ENCODE measurements at places on chromosomes 4 and X.

DNA sequence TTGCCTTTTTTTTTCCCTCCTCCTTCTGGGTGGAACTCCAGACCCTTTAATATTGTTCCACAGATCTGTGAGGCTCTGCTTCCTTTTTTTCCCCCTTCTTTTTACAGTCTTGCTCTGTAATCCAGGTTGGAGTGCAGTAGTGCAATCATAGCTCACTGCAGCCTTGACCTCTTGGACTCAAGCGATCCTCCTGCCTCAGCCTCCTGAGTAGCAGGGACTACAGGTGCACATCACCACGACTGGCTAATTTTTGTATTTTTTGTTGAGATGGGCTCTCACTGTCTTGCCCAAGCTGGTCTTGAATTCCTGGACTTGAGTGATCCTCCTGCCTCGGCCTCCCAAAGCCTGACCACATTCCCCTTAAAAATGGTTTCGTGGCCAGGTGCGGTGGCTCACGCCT lies 26.8 kb downstream of the NSD2 start:
- H3K4me1 ChIP-seq = no peaks in the 10 kb centered on the region
- DNase-seq = no peak
- no peaks in the 10 kb centered on the region for H3K27me3 ChIP-seq

GRCh38 chr4:52977252-52977651 lies 115.1 kb downstream of the RASL11B start:
- H3K27me3 ChIP-seq = no peaks in the 10 kb centered on the region
- H3K4me1 ChIP-seq = no peaks in the 10 kb centered on the region
- no peaks in the 10 kb centered on the region for H3K36me3 ChIP-seq
- no peak for DNase-seq
- no peak overlapping the region for H3K4me3 ChIP-seq
- no peak overlapping the region for H3K27ac ChIP-seq

DNA sequence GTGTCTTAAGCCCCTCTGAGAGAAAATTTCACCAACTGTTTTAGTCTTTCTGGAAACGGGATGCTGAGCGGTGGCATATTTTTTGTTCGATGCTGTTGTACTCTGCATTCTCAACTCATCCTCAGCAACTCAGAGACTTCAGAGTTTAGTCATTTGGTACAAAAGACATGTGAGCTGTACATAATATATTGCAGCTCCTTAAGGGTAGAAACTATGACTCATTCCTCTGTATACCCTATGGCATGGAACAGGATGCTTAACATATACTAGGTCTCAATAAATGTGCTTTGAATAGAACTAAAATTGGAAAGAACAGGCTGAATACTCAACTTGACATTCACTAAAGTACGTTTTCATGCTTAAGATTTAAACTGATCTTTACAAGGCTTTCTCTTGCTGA lies 130.5 kb upstream of the SLITRK2 start:
- no peaks in the 10 kb centered on the region for H3K27me3 ChIP-seq
- H3K4me1 ChIP-seq = no peaks in the 10 kb centered on the region
- no peak for DNase-seq

DNA sequence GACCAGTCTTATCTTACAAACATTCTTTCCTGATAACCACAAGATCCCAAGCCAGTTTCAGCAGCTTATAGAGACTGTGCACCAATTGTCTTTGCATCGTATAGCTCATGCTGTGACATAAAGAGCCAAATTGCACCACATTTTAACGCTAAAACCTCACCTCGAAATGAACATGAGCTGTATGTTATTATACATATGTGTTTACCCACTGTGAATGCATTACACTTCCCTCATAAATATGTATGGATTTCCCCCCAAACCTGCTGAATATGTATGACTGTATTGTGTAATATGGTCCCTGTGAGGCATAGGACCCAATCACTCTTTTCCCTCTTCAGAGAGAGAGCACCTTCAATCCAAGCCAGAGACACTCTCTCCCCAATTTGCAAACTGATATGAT lies 692.4 kb downstream of the NLGN4X start:
- no peak overlapping the region for H3K27ac ChIP-seq
- no peak for DNase-seq
- no peak overlapping the region for H3K4me3 ChIP-seq
- no peaks in the 10 kb centered on the region for H3K27me3 ChIP-seq
- no peaks in the 10 kb centered on the region for H3K36me3 ChIP-seq

GRCh38 chrX:127762663-127763062 lies 289.5 kb downstream of the ACTRT1 start:
- no peaks in the 10 kb centered on the region for H3K27me3 ChIP-seq
- DNase-seq = no peak
- no peaks in the 10 kb centered on the region for H3K36me3 ChIP-seq
- no peak overlapping the region for H3K4me3 ChIP-seq
- no peaks in the 10 kb centered on the region for H3K4me1 ChIP-seq

DNA sequence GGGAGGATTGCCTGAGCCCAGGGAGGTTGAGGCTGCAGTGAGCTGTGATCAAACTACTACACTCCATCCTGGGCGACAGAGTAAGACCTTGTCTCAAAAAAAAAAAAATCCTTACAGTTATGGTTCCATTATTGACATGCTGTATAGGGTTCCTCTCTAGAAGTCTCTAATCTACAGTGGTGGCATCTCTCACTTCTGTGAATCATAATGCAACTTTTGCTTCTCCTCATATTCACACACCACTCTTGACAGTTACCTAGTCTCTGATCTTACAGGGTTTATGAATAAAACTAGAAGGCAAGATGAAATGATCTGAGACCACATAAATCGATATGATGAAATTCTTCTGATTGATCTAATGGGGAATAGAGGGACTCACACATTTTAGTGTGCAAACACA lies 40.6 kb downstream of the DOCK11 start:
- H3K27me3 ChIP-seq = no peaks in the 10 kb centered on the region
- no peaks in the 10 kb centered on the region for H3K4me1 ChIP-seq
- H3K4me3 ChIP-seq = no peak overlapping the region
- no peak for DNase-seq
- H3K27ac ChIP-seq = no peak overlapping the region

DNA sequence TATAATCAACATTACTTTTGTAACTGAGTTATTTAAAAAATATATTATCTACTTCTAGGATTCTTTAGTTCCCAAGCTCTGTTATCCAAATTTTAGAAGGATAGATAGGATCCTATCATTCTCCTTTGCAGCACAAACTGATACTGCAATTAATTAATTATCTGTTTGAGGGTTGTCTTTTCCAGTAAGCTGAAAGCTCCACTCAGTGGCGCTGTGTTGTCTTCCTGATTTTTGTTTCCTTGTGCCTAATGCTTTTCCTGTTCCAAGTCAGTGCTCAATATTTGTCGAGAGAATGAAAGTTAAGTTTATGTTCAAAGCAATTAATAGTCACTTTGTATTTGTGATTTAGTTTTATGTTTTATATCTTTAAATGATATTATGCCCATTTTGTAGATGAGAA lies 107.4 kb upstream of the ANK2 start:
- DNase-seq = no peak
- H3K4me3 ChIP-seq = no peak overlapping the region
- H3K27me3 ChIP-seq = peaks cover 4% of the 10 kb centered on the region
- H3K36me3 ChIP-seq = no peaks in the 10 kb centered on the region
- no peak overlapping the region for H3K27ac ChIP-seq

GRCh38 chr4:54961357-54961975 lies 163.9 kb downstream of the KDR start:
- H3K4me1 ChIP-seq = no peaks in the 10 kb centered on the region
- H3K27ac ChIP-seq = no peak overlapping the region
- no peaks in the 10 kb centered on the region for H3K36me3 ChIP-seq
- H3K27me3 ChIP-seq = no peaks in the 10 kb centered on the region
- no peak for DNase-seq

DNA sequence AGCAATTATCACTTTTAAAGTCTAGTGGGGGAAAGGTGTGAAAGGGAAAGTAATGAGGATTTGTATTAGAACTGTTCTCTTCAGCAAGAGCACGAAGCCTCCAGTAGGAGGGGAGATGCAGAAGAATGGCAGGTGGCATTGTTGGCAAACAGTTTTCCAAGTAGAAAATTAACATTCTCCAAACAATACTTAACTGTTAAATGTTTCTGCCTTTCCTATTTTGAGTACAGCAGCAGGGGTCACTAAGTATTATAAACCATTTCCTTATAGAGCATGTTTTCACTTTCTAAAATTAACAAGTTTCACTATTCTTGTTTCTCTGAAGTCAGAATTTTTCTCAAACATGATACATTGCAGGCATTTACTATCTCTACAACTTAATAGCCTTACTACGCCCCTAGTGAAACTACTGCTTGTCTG lies 58.7 kb downstream of the LEF1 start:
- no peak overlapping the region for H3K4me3 ChIP-seq
- H3K36me3 ChIP-seq = no peaks in the 10 kb centered on the region
- no peaks in the 10 kb centered on the region for H3K4me1 ChIP-seq
- H3K27ac ChIP-seq = no peak overlapping the region
- no peak for DNase-seq

DNA sequence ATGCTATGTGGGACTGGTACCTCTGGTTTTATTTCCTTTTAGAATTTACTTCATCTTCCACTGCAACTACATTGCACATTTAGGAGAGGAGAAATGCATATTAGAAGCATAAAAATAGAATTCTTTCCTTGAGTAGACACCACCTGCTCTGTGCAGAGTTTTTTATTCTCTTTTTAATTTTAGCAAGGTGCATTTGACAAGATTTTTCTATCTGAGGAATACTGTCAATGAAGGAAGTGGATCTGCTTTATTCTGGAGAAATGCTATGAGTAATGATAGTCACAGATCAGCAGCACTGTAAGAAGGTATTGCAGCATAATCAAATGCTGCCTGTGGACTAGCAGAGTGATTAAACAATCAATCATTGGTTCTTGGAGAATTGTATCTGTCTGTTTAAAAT lies 1038.3 kb downstream of the RAPGEF2 start:
- no peak overlapping the region for H3K27ac ChIP-seq
- no peak overlapping the region for H3K4me3 ChIP-seq
- no peaks in the 10 kb centered on the region for H3K4me1 ChIP-seq
- no peak for DNase-seq
- H3K36me3 ChIP-seq = no peaks in the 10 kb centered on the region

DNA sequence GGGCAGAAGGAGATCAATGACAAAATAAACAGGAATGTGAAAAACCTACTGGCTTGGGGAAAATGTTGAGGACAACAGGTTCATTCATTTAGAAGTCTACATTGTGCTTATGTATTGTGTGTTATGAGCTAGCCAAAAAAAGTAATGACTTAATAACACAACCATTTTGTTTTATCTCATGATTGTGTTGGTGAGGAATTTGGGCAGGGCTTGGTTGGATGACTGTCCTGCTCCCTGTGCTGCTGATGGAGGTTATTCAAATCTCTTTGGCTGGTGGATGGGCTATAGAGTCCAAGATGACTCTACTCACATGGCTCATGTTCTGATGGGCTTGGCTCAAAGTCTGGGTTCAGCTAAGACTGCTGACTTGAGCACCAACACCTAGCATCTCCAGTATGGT lies 116.3 kb downstream of the HS3ST1 start:
- H3K27ac ChIP-seq = no peak overlapping the region
- H3K36me3 ChIP-seq = no peaks in the 10 kb centered on the region

GRCh38 chrX:13059637-13060499 lies 15.4 kb upstream of the FAM9C start:
- H3K27ac ChIP-seq = peak overlapping the region; percentile 20
- H3K27me3 ChIP-seq = no peaks in the 10 kb centered on the region
- peak; percentile 67 for DNase-seq
- H3K4me3 ChIP-seq = no peak overlapping the region
- H3K36me3 ChIP-seq = no peaks in the 10 kb centered on the region
- H3K4me1 ChIP-seq = peaks cover 11% of the 10 kb centered on the region

DNA sequence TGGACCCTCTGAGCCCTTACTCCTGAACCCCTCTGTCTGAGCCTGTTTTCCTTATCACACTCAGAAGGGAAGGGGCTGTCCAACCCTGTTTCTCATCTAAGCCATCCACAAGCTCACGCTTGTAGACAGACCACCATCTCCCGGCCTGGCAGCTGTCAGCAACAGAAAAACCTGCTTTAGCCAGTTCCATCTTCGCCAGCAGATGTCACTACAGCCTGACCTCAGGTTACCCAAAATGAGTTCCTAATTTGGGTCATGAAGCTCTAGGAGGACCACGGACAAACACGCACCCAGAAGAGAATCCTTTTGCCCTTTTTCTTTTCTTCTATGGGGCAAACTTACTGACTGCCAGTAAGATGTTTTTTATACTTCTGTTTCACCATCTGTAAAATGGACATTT lies 445.4 kb downstream of the BCOR start:
- H3K4me3 ChIP-seq = no peak overlapping the region
- H3K36me3 ChIP-seq = no peaks in the 10 kb centered on the region
- peaks cover 5% of the 10 kb centered on the region for H3K4me1 ChIP-seq
- no peaks in the 10 kb centered on the region for H3K27me3 ChIP-seq
- no peak overlapping the region for H3K27ac ChIP-seq

- H3K4me3 ChIP-seq = no peak overlapping the region
- H3K27me3 ChIP-seq = no peaks in the 10 kb centered on the region
- DNase-seq = peak; percentile 34
- no peaks in the 10 kb centered on the region for H3K36me3 ChIP-seq
Observed at GRCh38 chr4:54585321-54586000, 72.3 kb upstream of the KIT start.

- no peak for DNase-seq
- H3K27me3 ChIP-seq = no peaks in the 10 kb centered on the region
- no peak overlapping the region for H3K27ac ChIP-seq
- H3K36me3 ChIP-seq = no peaks in the 10 kb centered on the region
- H3K4me1 ChIP-seq = peaks cover 7% of the 10 kb centered on the region
Observed at GRCh38 chrX:153414856-153415510, 3.7 kb downstream of the ZFP92 start.

DNA sequence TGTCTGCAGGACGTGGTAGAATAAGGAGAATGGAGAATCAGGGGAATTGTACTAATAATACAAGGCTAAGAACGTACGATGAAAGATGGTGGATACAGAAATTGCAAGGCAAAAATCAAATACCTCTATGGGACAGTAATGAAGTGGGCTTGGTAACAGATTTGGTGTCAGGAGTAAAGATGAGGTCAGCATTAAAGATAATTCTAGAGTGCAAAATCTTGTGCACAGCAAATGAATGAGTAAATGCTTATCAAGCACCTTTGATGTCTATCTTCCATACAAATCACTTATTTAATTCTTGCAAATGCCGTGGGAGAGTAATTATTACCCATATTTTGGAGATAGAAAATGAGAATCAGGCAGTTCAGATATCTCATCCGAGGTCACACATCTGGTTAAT lies 70.9 kb downstream of the DDX60 start:
- no peak overlapping the region for H3K4me3 ChIP-seq
- no peak for DNase-seq
- H3K4me1 ChIP-seq = no peaks in the 10 kb centered on the region
- peaks cover 27% of the 10 kb centered on the region for H3K36me3 ChIP-seq
- H3K27me3 ChIP-seq = no peaks in the 10 kb centered on the region

DNA sequence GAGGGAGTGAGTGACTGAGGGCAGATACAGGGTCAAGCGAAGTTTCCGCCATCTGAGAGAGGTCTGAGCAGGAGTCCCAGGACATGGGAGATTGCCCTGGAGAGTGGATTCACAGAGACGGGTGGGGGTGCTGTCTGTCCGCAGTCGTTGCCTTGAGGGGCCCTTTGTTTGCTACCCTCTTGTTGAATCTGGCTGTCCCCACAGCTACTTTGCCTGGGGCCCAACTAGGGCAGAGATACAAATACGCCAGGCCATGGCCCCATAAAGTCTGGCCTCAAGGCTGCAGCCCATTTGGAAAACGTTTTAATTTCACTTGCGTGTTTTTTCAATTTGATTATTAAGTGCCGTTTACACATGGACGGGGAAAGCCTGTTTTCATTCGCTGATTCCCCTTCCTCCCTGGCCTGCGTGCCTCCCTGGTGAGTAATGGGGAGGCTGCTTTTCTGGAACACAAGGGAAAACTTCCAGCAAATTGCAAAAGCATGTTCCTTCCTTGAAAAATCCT lies 134.4 kb downstream of the SMIM20 start:
- H3K27ac ChIP-seq = peak overlapping the region; percentile 43
- no peak for DNase-seq
- no peaks in the 10 kb centered on the region for H3K36me3 ChIP-seq
- H3K27me3 ChIP-seq = no peaks in the 10 kb centered on the region
- no peak overlapping the region for H3K4me3 ChIP-seq

Measured in large intestine (tissue), 12 donors.